CD4-positive, CD25-positive, alpha-beta regulatory T cell (primary cell): ENCODE measurements at places on chromosomes 1 and 21.

DNA sequence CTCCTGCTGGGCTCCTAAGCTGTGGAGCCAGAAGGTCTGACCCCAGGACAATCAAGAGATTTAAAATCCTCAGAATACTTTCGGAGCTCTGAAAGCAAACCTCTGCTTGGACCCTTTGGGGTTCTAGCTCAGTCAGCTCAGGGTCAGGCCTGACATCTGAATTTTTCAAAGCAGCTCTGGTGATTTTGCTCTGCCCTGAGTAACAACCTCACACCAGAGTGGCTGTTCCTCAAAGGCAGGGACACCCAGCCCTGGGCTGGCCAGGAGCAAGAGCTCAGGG, 11.9 kb downstream of the SLC1A7 start:
- no peak for DNase-seq

DNA sequence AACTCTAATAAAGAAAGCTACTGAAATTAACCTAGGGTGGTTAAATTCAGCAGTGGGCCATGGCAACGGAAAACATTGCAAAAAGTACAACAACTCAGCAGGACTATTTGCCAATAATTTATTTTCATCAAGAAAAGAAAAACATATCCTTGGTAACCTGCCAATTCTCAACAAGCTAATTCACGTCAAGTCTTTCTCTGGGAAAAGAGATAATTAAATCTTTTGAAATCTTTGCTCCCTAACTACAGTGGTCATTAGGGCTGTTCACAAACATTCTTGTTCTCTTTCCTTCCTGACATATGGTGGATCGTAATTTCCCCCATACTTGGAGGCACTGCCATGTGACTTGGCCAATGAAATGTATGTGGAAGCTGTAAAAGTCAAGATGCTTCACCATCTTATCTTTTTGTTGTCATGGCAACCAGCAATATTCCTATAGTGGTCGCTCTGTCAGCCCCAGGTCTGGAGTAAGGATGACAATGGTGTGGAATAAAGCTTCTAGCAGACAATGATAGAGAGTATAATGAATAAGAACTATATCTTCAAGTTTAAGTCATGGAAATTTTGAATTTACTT, 29.6 kb upstream of the ZNF326 start:
- DNase-seq = no peak

- DNase-seq = no peak
These were observed 61.3 kb downstream of the PTBP2 start for GRCh38 chr1:96782856-96783255.

DNA sequence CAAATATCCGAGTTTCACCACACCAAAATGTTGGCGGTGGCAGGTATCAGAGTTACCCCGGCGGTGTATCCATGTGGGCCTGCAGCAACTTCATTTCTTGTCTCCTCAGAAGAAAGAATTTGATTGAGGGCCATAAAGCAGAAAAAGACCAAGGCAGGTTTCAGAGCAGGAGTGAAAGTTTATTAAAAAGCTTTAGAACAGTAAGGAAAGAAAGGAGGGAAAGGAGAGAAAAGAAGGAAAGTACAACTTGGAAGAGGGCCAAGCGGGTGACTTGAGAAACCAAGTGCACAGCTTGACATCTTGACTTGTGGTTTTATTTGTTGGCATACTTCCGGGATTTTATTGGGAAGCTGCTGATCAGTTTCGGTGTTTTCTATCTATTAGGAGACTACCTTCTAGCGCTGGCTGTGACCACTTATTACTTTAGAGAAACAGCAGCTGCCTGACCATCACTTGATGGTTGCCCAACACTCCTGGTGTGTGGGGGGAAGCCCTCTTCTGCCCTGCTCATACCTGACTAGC, 75.5 kb upstream of the RAB3GAP2 start:
- no peak for DNase-seq

GRCh38 chr1:21050031-21050430, 126.7 kb downstream of the EIF4G3 start:
- no peak for DNase-seq

DNA sequence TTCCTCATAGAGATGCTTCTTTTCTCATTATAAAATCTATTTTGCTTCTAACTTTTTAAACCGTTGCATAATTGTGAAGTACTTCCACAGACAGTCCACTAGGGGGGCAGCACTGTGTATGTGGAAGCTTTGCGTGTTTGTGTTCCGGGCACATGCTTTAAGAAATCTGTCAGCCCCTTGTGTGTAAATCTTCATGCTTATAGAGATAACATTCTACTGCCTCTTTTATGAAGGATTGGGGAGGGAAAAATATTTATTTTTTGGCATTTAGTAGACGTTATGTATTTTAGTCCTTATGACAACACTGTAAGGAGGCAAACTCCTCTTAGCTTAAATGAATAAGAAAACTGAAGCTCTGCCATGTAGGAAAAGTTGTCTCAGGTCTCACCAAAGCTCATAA, 157.3 kb upstream of the PTGFR start:
- DNase-seq = no peak

GRCh38 chr1:235642943-235643371, 6.6 kb downstream of the GNG4 start:
- no peak for DNase-seq

DNA sequence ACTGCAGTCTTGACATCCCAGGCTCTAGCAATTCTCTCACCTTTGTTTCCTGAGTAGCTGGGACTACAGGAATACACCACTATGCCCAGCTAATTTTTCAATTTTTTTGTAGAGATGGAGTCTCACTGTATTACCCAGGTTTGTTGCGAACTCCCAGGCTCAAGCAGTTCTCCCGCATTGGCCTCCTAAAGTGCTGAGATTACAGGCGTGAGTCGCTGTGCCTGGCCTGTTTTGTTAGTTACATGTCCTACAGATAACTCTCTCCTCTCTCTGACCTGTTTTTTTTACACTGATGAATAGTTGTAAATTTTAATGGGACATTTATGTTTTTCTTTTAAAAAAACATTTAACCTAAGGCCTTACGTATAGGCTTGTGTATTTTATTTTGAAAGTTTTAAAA, 19.8 kb downstream of the PTBP2 start:
- no peak for DNase-seq

- no peak for DNase-seq
These were observed 35.2 kb downstream of the CFAP57 start for GRCh38 chr1:43207229-43207853.

GRCh38 chr1:173507205-173507846, 30.2 kb downstream of the PRDX6 start:
- DNase-seq = no peak

DNA sequence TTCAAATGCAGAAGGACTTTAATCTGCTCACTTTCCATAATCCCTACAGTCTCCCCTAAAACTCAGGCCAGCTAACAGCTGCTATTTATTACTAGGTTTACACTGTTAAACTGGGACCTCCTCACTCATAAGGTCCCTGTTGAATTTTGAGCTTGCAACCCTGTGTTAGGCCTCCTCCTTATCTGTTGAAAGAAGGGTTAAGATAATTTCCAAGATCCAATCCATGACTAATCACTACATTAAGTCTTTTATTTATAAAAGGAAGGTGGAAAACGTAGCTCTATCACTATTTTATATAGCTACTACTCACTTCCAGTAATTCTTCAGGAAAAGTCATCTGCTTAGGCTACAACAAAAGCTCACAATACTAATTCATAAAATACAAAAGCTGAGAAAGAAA, 79.5 kb downstream of the EVI5 start:
- no peak for DNase-seq

DNA sequence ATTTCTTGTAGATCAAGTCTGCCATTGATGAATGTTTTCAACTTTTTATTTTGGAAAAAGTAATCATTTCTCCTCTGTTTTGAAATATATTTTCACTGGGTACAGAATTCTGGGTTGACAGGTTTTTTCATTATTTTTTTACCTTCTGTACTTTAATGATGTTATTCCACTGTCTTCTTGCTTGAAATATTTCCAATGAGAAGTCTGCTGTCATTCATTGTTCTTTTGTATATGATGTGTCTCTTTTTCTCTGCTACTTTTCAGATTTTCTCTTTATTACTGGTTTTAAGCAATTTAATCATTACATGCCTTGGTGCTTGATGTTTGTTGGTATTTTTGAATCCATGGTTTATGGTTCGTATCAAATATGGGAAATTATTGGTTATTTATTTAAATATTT, 22.4 kb upstream of the FOXO6 start:
- DNase-seq = no peak

GRCh38 chr1:82487778-82488177, 687.0 kb downstream of the ADGRL2 start:
- no peak for DNase-seq

- DNase-seq = no peak
These were observed 4.9 kb downstream of the CDA start for GRCh38 chr1:20593756-20594155.

GRCh38 chr1:231951374-231951773, 324.8 kb downstream of the DISC1 start:
- no peak for DNase-seq

DNA sequence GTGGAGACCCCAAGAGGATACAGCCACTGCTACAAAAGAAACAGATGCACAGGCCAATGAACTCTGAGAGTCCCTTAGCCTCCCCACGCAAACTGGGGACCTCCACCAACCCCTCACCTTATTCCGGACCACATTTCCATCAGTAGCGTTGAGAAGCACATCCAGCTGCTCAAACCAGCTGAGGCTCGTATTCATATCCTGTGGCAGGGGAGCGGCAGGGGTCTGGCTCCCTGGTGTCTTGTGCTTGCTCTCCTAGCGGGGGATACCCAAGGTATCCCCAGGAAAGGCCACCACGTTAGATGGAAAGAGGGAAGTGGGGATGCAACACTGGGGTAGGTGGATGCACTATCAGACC, 481 bp downstream of the CCDC163 start:
- DNase-seq = no peak
